ENCODE measurements at places on chromosomes 6 and 20.

- no peak for DNase-seq
Measured at GRCh38 chr20:63697868-63698545, 1.6 kb downstream of the TNFRSF6B start.

- no peak for DNase-seq
Measured at GRCh38 chr20:49915118-49915379, 280 bp downstream of the SPATA2 start.

DNA sequence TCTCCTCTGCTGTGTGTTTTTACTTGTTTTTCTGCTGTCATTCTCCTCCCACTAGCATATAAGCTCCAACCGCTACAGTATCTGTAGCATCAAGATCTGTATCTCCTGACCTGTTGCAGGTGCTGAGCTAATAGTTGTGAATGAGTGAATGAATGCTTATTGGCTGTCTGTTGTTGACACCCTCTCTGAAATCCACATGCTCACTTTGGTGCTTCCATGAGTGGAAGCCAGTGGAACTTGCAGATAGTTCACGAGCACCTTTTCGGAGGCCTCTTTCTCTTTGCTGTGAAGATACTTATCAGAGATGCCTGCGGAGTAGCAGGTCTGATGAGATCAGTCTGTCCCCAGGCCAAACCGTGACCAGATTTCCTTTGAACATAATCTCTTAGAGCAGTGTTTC, 117.3 kb downstream of the EYA2 start:
- DNase-seq: no peak

GRCh38 chr20:23441850-23442313, 2.4 kb downstream of the CSTL1 start:
- peak; percentile 70 for DNase-seq

DNA sequence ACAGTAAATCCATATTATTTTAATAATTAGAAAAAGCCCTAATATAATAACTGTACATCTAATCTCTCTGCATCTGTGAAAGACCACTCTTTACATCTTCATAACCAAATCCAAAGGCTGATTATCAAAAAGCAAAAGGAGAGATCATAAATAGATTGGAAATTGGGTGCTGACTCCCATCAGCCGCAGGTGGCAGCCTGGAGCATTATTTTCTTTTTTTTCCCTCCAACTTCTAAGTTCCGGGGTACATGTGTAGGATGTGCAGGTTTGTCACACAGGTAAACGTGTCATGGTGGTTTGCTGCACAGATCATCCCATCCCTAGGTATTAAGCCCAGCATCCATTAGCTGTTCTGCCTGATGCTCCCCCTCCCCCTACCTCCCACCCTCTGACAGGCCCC, 30.5 kb downstream of the LRP11 start:
- no peak for DNase-seq

DNA sequence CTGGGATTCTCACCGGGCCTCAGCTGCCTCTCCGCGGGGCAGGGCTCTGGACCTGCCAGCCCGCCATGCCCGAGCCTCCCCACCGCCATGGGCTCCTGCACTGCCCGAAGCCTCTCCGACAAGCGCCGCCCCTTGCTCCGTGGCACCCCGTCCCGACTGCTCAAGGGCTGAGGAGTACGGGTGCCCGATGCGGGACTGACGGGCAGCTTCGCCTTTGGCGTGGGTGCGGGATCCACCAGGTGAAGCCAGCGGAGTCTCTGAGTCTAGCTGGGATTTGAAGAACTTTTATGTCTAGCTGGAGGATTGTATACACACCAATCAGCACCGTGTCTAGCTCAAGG, 5.3 kb upstream of the RANBP9 start:
- no peak for DNase-seq

- DNase-seq: no peak
Measured at GRCh38 chr6:31129130-31129529, 8.9 kb upstream of the CDSN start.

- no peak for DNase-seq
Measured at GRCh38 chr6:135141728-135142127, 39.4 kb upstream of the MYB start.

GRCh38 chr6:167700199-167700598, 126.5 kb upstream of the AFDN start:
- no peak for DNase-seq

DNA sequence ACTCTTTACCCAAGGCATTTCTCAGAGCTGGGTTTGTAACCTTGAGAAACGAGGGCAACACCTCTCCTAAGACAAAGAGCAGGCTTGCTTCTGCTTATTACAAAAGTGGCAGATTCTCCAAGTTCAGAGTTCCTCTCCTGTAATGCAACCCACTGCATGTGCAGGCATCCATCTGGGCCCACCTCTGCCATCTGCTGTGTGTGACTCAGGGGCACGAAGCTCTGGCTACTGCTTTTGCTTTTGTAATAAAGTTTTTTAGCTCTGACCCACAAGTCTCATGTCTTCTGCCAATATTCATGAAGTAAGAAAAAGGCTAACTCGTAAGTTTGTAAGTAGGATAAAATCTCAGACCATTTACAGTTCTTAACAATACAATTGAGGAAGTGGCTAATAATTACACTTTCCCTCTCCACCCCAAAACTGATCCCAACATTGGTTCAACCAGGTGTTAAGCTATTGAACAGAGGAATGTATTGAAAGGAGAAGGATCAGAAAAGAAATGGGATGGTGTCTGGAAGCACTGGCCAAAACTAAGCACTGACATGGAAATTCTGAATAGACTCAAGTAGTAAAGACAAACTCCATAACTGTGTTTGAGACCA, 51.7 kb upstream of the SMLR1 start:
- DNase-seq: no peak

DNA sequence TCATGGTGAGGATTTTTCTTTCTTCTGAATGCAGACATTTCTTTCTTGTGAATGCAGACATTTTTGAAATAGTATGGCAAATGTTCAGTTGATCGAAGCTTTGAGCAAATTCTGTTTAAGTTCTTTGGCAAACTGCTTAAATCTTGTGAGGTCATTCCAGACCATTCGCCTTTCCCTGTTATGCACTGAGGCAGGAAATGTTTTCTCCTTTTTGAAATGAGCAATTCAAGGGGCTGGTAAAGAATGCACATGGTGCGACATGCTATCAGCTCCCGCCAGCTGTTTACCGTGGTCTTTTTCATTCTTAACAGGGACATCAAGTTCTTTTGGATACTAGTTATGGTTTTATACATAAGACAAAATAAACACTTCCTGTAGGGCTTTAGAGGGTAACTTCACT, 112.0 kb upstream of the CCN2 start:
- no peak for DNase-seq

- DNase-seq: no peak
Measured at GRCh38 chr6:14903176-14904038, 342.5 kb upstream of the JARID2 start.

DNA sequence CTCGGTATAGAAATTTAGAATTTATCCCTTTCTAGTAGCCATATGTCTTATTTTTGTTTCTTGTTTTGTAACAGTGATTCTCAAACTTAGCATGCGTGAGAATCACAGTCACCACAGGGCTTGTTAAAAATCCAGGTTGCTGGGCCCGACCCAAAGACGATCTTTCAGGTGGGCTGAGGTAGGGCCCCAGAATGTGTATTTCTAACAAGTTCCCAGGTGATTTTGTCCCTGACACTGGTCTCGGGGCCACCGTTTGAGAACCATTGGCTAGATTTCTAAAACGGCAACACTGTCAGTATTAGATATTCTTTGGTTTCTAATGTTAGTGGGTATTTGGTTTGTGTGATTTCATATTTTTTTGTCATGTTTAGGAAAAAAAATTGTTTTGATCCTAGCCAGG, 9.9 kb downstream of the PFDN4 start:
- DNase-seq: no peak
